Right hindlimb (tissue), 1 donor: ENCODE measurements at places on chromosomes 16 and 17.

- DNase-seq: no peak
Observed at GRCh38 chr17:60598001-60598736, 1.8 kb upstream of the PPM1D start.

DNA sequence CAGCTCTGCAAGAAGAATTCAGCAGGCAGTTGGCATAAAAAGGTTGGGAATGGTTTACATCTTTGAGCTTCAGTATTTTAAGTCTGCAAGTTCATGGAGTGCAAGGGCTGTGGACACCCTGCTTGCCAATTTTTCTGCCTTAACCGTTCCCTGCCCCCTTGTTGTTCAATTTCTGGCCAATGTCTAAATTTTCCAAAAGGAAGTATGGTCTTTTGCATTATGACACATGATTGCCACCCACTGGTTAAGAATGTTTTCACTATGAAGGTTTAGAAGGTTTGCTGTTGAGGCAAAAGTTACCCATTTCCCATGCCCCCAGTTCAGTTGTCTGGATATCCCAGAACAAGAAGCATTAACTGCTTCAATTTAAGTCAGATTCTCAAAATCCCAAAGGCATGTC, 441.9 kb downstream of the CDH13 start:
- DNase-seq: no peak

DNA sequence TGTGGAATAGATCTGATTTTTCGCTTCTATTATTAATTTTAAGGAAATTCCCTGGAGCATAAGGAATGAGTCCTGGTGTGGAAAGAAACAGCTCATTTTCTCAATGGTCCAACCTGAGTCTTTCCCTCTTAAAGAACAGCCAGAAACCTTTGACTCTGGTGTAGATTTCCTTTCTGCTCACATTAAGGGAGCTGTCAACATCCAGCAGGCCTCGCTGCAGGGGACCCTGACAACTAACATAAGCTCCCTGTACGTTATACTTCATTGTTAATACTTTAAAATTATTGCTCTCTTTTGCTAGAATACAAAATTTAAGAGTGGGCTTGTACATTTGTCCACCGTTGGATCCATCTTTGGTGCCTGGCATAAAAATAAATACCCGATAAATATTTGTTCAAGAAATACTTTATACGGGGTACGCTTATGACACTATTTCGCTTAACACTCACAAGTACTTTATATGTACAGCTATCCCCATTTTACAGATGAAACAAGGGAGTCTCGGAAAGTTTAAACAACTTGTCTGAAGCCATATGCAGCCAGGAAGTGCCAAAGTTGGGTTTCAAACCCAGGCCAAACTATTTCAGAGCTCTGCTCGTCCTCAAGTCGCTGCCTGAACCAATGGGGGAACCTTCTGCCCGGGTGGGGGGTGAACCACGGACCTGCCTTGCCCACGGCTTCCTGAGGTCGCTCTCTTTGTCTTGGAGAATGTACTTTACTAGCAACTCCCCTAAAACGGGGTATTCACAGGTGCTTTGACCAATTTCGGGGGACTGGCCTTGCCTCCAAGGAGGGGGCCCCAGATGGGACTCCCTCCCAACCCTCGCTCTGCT, 611 bp downstream of the SMARCE1 start:
- no peak for DNase-seq

DNA sequence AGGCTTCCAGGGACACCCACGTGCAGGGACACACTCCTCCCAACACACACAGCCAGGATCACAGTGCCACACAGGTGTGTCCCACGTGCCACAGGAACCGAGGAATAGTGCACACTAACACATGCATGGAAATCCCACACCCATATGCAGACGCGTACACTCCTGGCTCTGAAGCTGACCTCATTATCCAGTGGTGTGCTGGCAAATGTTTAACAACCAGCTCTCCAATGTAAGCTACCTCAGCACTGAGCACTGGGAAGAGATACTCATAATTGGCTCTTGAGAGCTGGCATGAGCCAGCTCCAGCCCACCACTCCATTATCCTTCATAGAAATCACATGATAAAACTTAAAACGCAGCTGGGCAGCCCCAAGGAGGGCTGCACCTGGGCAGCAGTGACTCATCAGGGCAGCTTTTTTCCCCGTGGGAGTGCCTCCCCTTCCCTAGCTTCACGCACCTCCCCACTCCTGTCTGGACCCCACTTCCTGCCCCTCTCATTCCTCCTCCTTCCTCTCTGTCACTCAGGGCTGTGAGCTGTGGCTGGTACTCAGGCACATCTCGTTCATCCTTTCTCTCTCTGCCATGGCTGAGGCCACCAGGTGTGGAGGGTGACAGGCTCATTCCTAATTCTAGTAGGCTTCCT, 14.9 kb upstream of the TBX21 start:
- no peak for DNase-seq

GRCh38 chr17:70041540-70041939, 33.5 kb upstream of the KCNJ16 start:
- DNase-seq: no peak

- no peak for DNase-seq
Observed at GRCh38 chr17:42304187-42305030, 16.1 kb downstream of the STAT5A start.

- no peak for DNase-seq
Observed at GRCh38 chr16:75029854-75030253, 31.0 kb downstream of the ZNRF1 start.

- DNase-seq: no peak
Observed at GRCh38 chr16:56336711-56337110, 88.6 kb downstream of the AMFR start.

DNA sequence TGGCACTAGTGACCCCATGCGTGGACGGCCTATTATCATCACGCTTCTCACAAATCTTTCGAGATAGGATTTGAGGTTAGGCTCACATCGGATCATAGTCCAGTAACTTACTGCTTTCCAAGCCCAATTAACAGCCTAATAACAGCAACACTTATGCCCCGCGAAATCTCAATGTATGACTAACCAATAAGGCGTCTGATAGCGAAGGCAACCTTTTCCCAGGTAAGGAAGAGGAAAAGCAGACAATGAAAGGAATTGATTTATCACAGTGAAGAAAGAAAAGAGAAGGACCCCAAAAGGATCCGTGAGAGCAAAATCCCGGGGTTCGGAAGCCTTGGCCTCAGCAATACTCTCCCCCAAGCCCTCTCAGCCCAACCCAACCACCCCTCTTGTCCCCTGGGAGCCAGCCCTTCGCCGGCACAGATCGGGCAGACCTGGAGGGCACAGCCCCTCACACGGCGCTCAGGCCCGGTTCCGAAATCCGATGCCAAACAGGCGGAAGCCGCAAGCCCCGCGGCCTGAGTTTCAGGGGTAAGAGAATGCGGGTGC, 534 bp downstream of the GPATCH8 start:
- no peak for DNase-seq

DNA sequence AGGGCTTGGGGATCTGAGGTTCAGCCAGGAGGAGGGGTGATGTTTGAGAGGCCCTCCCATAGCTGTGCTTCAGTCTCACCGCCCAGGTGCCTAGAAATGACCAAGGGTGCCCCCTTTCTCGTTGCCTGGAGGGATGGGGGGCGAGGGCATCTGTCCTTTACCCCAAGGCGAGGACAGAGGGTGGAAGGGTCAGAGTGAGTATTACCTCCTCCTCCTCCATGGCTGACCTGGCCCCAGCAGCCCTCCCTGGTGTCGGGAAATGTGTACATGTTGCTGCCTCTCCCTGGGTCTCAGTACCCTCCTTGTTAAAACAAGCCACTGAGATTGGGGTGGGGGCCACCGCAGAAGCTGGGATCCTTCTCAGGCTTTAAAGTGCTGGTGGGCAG, 2.4 kb downstream of the NECAB2 start:
- DNase-seq: no peak

DNA sequence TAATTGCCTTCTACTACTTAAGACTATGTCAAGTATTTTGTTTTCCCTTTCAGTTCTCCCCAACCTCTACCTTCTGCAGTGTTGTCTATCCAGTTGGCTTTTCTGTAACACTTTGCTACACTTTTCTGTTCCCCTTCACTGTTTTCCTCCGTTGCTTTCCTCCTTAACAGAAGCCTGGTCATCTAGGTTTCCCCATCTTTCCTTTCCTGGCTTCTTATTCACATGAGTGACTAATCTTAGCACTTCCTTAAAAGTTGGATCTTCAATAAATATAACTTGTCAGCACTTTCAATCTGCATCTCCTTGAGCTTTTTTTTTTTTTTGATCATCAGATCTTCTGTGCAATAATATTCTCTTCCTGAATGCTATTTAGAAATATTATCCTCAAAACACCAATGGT, 2.8 kb upstream of the SLFN11 start:
- DNase-seq: no peak

DNA sequence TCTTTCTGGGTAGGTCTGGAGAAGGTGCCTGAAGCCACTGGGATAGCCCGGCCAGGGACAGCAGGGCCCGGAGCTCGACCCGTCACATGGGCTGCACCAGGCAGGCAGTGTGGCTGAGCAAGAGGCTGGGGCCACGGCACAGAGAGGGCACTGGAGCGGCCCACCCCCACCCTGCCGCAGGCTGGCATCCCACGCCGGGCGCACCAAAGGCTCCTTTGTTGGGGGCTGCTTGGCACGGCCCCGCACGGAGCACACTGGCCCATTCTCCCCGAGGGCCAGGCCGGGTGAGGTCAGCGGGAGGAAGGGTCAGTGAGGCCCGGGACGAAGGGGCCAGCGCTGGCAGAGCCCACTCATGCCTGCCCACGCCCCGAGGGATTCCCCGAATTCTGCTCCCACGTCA, 36.5 kb upstream of the PVALEF start:
- DNase-seq: no peak

DNA sequence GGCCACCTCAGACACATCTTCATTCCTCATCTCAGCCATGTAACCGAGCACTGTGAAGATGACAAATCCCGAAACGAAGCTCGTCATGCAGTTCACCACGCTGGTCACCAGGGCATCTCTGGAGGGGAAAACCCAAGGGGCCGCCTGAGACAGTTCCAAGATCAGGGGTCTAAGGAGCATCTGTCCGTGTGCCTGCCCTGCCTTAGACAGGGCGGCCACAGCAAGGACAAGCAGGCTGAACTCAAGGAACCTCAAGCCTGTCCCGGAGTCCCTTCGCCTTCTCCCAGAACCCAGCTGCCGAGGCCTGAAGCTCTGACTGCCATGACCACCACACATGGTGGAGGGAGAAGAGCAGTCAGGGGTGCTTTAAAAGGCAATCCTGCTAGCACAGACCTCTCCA, 22.7 kb downstream of the SLC6A4 start:
- DNase-seq: no peak

- DNase-seq: peak; percentile 81
Observed at GRCh38 chr16:15822957-15823356, 33.9 kb downstream of the MYH11 start.

- DNase-seq: no peak
Observed at GRCh38 chr17:41535764-41536481, 7.8 kb upstream of the KRT19 start.

- DNase-seq: no peak
Observed at GRCh38 chr17:72863526-72864211, 228.8 kb downstream of the SLC39A11 start.

DNA sequence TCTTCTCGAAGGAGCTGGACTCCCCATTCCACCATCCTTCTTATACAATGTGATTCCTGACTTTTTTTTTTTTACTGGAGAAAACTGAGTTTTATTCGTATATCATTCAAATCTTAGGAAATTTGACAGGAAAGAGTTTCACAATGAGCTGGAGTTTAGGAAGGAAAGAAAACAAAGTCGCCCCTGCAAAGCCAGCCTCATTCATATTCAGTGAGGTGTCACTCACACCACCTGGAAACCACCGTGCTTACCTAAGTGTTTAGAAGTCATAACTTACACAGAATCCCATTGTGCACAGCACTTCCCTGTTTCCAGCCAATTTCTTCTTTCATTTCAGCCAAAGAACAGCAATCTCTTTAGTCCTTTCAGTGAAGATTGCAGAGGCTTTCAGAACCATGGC, 90.3 kb upstream of the CHMP6 start:
- no peak for DNase-seq

DNA sequence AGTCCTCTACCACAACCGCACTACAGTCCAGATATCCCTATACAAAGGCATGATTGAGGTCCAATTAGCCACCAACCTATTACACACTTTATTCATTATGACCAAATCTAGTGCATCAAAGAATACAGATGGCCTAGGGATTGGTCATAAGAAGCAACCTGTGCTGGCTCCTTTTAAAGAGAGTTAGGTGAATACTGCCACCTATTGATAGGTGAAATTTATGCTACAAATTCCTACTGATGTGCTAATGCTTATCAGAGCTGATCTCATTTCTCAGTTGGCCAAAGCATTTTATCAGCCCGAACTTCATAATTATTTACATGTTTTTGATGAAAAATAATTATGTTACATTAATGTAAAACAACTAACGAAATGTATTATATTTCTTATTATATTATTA, 166.3 kb downstream of the ANKFN1 start:
- no peak for DNase-seq

DNA sequence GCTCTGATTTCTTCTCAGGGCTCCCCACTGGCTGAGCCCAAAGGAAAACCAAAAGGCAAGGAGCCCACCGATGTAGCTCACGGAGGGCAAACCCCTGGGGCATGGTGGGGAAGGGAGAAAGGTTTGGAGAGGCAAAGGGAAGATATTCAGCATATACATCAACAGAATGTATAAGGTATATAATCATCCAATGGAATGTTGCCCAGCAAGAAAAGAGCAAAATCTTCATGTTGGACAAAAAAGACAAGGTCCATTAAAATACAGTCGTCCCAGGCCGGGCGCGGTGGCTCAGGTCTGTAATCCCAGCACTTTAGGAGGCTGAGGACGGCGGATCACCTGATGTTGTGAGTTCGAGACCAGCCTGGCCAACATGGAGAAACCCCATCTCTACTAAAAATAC, 1.6 kb downstream of the CPPED1 start:
- no peak for DNase-seq

- no peak for DNase-seq
Observed at GRCh38 chr17:10169290-10169689, 29.1 kb downstream of the GAS7 start.

GRCh38 chr16:11689031-11689840, 21.0 kb downstream of the SNN start:
- no peak for DNase-seq

DNA sequence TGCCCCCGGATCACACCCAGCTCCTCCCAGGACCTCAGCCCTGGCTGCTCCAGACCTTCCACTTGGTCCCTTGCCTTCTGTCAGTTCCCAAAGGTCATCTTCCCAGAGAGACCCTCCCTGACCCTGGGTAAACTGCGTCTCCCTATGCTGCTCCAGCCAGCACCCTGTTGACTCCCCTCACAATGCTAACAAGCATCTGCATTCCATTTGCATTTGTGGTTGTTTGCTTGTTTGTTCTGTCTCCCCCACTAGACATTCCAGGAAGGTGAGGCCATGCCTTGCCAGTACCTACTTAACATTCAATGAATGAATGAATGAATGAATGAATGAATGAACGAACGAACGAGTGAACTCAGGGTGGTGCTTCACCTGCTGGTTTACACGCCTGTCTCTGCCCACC, 171.2 kb downstream of the WSCD1 start:
- no peak for DNase-seq
